ENCODE measurements at places on chromosomes 12 and 14. TPM values are rescaled to one million over a fixed set of nuclear protein-coding genes. Genes with fewer than 3 reads are reported as not detected.

DNA sequence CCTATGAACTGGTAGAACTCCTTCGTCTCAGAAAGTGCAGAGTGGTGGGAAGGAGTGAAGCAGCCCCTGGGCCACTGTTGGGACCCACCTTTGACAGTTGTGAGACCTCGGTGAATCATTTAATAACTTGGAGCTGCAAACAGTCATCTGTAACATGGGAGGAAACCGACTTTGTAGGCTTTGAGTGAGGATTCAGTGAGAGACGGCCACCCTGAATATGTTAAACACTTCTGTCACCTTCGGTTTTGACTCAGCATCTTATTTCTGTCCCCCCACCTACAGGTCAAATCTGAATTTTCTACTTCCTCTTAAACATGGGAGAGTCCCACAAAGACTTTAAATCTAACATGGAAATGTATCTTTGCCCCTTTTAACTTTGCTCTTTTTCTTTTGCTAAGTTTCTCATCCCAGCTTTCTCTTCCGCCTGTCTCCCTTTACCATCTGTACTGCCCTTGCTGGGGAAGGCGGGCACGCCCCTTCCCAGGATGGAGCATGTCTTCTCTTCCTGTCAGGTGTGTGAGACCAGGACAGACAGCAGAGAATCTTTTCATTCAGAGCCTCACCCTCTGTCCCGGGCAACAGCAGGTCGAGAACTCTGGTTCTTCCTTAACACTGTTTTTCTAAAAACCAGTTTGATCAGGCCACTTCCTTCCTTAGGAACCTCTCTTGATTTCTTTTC, 37.1 kb downstream of the ZC3H14 start:
- no peak for DNase-seq
- H3K27me3 ChIP-seq: no peaks in the 10 kb centered on the region
- peaks cover 3% of the 10 kb centered on the region for H3K36me3 ChIP-seq
- no peak overlapping the region for H3K4me3 ChIP-seq

DNA sequence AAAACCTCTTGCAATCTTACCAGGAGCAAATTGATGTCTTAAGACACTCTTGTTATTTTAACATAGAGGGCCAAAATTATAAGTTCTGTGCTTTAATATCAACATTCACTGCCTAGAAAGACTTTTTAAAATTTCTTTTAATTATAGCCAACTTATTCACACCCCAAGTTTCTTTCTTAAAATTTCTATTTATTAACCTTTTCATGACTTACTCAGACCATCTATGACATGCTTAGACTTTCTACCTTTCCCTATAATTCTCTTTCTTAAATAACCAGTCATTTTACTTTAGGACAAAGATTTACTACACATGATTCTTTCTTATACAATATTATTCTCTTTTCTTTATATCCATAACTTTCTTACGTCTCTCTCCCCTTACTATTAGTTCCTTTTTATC, 220.4 kb downstream of the NUBPL start:
- H3K4me1 ChIP-seq: no peaks in the 10 kb centered on the region
- no peak overlapping the region for H3K4me3 ChIP-seq
- H3K27me3 ChIP-seq: no peaks in the 10 kb centered on the region
- DNase-seq: no peak
- H3K36me3 ChIP-seq: no peaks in the 10 kb centered on the region
- no peak overlapping the region for H3K27ac ChIP-seq

Gene METTL3
- total RNA-seq: 24.1 TPM

DNA sequence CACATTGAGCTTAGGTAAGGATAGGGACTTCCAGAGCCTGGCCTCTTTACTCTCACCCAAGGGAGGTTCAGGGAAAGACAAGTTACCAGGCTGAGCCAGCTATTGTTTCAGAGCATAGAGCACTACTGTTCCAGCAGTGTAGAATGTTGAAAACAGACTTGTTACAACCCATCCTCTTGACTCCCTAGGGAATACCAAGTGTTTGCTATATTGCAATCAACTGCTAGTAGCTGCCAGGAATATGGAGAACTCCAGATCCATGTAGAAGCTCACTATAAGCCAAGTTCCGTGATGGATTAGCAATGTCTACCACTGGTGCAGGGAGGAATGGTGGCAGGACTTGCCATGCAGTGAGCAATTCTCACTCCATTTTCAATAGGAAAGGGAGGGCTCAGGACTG, 199.8 kb upstream of the RBM19 start:
- H3K36me3 ChIP-seq: no peaks in the 10 kb centered on the region
- no peaks in the 10 kb centered on the region for H3K4me1 ChIP-seq

Gene KRT2
- not detected for total RNA-seq

Measured in gastrocnemius medialis (tissue), 4 donors.